Activated CD8-positive, alpha-beta memory T cell treated with anti-CD3 and anti-CD28 coated beads for 1 hour (primary cell): ENCODE measurements at places on chromosomes 6 and 20.

GRCh38 chr6:6612308-6612707 is 23.8 kb downstream of the LY86 start:
- no peak for DNase-seq

- peak; percentile 38 for DNase-seq
These were observed 929 bp downstream of the CDH22 start for GRCh38 chr20:46307139-46307998.

DNA sequence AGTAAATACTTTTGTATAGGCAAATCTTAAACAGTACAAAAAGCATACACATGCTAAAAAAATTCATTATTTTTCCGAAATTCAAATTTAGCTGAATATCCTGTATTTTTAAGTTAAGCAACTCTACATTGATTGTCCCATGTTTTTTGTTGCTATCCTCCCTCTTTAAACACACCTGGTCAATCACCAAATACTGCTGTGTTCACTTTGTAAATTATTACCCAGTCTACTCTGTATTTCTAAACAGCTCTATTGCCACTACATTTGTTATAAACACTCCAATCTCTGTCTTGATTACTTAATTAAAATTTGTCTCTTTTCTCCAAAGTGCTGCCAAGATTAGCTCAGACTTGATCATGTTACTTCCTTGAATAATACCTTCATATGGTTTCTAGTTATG is 466.5 kb upstream of the GJE1 start:
- no peak for DNase-seq

GRCh38 chr6:54028170-54028569 is 83.1 kb upstream of the MLIP start:
- DNase-seq: no peak

GRCh38 chr6:123352705-123353104 is 284.0 kb downstream of the TRDN start:
- DNase-seq: no peak
